ENCODE measurements at places on chromosomes 3 and 15. TPM values are rescaled to one million over a fixed set of nuclear protein-coding genes. Genes with fewer than 3 reads are reported as not detected.

DNA sequence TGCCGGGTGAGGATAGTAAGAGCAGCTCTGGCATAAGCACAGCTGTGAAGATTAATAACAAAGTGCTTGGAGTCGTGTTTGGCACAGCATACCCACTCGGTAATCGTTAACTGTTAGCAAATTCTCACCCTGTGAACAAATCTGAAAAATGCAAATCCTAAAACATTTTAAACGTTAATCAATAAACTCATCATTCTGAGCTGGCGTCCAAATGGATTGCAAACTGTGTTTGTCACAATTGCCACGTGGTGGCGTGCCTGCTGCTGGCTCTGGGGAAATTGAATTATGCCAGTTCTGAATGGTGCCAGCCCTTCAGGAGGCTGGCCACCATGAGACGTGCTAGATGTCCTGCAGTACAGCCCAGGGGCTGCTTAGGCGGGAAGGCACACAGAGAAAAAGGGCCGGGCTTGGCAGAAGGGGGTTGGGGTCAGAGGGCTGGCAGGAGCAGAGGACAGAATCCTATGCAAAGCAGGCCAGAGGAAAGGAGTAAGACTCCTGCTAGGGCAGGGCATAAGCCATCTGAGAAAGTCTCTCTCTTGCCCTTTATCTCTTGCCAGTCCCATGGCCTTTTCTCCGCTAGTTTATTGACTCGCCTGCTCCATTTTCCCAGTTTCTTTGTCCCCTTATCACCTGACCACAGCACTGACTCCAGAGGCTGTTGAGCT, 22.1 kb upstream of the POLG start:
- peaks cover 74% of the 10 kb centered on the region for H3K27me3 ChIP-seq
- no peaks in the 10 kb centered on the region for H3K36me3 ChIP-seq
- DNase-seq: no peak
- no peak overlapping the region for H3K4me3 ChIP-seq
- no peaks in the 10 kb centered on the region for H3K4me1 ChIP-seq
- H3K27ac ChIP-seq: no peak overlapping the region

- peaks cover 19% of the 10 kb centered on the region for H3K4me1 ChIP-seq
- H3K27me3 ChIP-seq: peaks cover 7% of the 10 kb centered on the region
- DNase-seq: no peak
- H3K27ac ChIP-seq: no peak overlapping the region
- peaks cover 15% of the 10 kb centered on the region for H3K36me3 ChIP-seq
- H3K4me3 ChIP-seq: no peak overlapping the region
Observed at GRCh38 chr15:70632491-70633102, 130.8 kb downstream of the UACA start.

- no peak for DNase-seq
- peaks cover 29% of the 10 kb centered on the region for H3K4me1 ChIP-seq
- H3K27ac ChIP-seq: peak overlapping the region; percentile 13
- no peaks in the 10 kb centered on the region for H3K27me3 ChIP-seq
Observed at GRCh38 chr15:92624401-92624991, 31.1 kb downstream of the FAM174B start.

The PLAAT1 gene
- total RNA-seq: not detected

DNA sequence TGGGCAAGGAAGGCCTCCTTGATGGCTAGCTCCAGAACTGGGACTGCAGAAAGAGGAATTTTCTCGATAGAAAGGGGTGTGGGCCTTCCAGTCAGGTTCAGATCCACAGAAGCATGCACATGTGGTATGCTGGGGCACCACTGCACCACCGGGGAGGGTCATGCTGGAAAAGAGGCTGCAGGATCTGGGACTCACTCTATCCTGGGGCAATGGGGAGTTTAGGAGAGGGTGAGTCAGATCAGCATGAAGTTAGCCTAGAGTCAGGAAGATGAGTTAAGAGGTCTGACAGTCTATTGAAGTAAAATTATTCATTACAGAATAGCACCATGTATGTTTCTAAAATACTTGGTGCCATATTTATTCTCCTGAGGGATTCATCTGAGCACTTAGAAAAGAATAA, 130.2 kb upstream of the TOPAZ1 start:
- H3K27ac ChIP-seq: no peak overlapping the region
- DNase-seq: peak; percentile 11
- peaks cover 2% of the 10 kb centered on the region for H3K27me3 ChIP-seq
- peaks cover 11% of the 10 kb centered on the region for H3K4me1 ChIP-seq
- no peak overlapping the region for H3K4me3 ChIP-seq
- H3K36me3 ChIP-seq: peaks cover 33% of the 10 kb centered on the region

DNA sequence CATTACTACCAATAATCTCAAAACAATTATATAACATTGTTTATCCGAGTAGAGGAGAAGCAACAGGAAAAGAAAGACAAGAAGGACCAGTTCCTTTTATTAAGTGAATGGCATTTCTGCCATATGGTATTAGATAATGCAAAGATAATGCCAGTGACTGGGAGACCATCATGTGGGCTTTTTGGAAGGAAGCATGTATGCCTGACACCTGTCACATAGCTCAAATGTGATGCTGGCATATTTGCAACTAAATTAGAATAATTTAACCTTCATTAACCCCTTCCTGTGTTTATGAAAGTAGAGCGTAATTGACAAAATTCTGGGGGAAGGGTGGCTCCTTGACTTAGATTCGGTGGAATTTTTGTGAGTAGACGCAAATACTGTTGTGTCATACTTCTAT, 733.0 kb downstream of the TUSC7 start:
- no peaks in the 10 kb centered on the region for H3K36me3 ChIP-seq
- H3K27ac ChIP-seq: no peak overlapping the region
- no peak for DNase-seq
- no peaks in the 10 kb centered on the region for H3K4me1 ChIP-seq
- H3K4me3 ChIP-seq: no peak overlapping the region
- peaks cover 1% of the 10 kb centered on the region for H3K27me3 ChIP-seq

DNA sequence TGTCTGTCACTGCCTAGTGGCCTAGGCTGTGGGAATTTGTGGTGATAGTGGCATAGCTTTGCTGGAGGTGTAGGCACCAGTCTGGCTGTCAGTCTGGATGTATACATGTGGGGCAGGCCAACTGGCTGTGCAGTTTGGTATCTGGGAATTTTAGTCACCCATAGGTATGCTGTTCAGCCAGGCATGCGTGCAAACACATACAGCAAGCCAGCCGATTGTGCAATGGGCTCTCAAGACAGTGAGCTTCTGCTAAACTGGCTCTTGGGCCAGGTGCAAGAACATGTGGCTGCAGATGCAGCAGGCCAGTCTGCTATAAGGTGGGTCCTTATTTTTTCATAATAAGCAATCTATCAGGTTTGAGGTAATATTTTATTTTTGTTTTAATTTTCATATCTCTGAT, 87.1 kb upstream of the PLSCR5 start:
- H3K4me3 ChIP-seq: no peak overlapping the region
- no peaks in the 10 kb centered on the region for H3K36me3 ChIP-seq
- no peaks in the 10 kb centered on the region for H3K27me3 ChIP-seq
- H3K27ac ChIP-seq: no peak overlapping the region

GRCh38 chr3:13610006-13610570, 61.2 kb downstream of the FBLN2 start:
- peaks cover 9% of the 10 kb centered on the region for H3K4me1 ChIP-seq
- peaks cover 36% of the 10 kb centered on the region for H3K36me3 ChIP-seq
- no peak overlapping the region for H3K27ac ChIP-seq
- no peak for DNase-seq

The MYO1E gene
- 120 TPM for total RNA-seq

The HTR3E gene
- total RNA-seq: not detected

DNA sequence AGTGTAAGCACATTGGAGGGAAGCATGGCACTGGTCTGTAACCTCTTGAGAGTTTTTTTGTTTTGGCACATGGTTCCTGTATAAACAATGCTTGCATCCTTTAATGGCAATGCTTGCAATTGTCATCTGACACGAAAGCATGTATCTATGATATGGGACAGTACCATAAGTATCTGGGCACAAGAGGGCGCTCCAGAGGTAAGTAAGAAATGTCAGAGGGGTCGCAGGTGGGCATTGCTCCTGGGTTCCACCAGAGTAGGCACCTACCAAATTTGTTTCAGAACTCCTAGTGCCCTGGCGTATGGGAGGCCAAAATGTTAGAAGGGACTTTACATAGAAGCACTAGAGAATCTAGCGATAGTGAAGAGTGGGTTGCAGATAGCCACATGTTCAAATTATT, 58.7 kb upstream of the BCHE start:
- H3K27ac ChIP-seq: no peak overlapping the region
- H3K36me3 ChIP-seq: no peaks in the 10 kb centered on the region
- no peaks in the 10 kb centered on the region for H3K27me3 ChIP-seq
- no peaks in the 10 kb centered on the region for H3K4me1 ChIP-seq
- no peak overlapping the region for H3K4me3 ChIP-seq
- DNase-seq: no peak

- H3K36me3 ChIP-seq: no peaks in the 10 kb centered on the region
- DNase-seq: no peak
- no peak overlapping the region for H3K27ac ChIP-seq
- H3K27me3 ChIP-seq: peaks cover 33% of the 10 kb centered on the region
Observed at GRCh38 chr15:69804786-69805185, 292.9 kb downstream of the TLE3 start.

DNA sequence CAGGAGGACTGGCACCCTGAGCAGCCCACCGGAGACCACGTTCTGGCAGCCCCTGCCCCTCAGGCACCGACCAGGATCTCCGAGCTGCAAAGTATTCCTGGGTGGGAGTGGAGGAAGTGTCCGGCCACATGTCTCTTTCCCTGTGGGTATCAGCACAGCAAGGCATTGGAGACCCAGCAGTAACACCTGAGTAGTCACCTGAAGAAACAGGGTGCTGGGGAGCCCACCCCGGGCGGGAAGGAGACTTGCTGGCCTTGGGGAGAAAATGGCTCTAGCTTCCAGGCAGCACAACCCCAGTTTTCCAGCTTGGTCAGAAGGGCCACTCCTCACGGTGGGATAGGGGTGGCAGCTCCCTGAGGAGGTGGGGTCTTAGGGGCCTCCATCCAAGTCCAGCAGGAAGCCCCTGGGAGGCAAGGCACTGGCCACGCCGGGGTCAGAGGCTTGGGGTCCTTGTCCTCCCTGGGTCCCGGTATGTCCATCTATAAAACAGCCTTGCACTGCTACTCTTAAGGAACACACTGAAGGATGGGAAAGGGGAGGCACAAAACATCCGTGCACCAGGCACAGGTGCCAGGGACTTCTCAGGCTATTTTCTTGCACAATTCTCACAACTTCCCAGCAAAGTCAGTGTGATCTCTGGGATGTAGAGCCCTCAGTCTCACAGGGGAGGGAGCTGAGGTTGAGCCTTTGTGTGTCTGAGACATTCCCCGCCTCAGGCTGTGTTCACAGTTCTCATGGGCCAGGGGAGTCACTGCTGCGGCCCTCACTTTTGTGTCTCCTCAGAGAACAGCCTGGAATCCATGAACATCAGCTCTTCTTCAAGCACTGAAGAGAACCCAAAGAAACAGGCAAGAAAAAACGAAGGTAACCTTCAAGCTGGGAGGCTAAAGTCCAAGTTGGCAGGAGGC, 11.9 kb downstream of the CFAP100 start:
- no peak overlapping the region for H3K4me3 ChIP-seq
- H3K4me1 ChIP-seq: no peaks in the 10 kb centered on the region
- no peak for DNase-seq
- peaks cover 65% of the 10 kb centered on the region for H3K27me3 ChIP-seq
- no peaks in the 10 kb centered on the region for H3K36me3 ChIP-seq
- no peak overlapping the region for H3K27ac ChIP-seq

The CCR5 gene
- not detected for total RNA-seq

DNA sequence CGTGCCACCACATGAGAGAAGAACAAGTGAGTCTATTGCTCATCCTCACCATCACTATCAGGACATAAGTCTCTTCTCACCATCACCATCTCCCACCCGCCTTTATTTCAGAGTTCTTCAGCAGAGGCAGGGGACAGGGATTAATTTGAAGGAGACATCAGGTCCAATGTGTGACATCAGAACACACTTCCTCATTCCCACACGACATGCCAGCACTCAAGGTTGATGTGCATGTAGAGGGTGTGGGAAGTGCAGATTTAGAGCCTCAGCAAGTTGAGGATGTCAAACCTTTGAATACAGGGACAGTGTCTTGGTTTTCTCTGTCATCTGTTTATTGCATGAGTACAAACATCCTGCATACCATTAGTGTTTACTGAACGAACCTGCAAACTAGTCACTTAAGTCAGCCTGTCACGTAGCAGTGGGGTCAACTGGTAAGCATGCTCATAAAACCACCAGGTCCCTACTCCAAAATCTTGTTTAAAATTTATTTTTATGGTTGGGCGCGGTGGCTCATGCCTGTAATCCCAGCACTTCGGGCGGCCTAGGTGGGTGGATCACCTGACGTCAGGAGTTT, 104.4 kb downstream of the MYLK start:
- H3K36me3 ChIP-seq: peaks cover 74% of the 10 kb centered on the region
- peaks cover 89% of the 10 kb centered on the region for H3K4me1 ChIP-seq
- H3K27me3 ChIP-seq: peaks cover 9% of the 10 kb centered on the region
- DNase-seq: no peak

GRCh38 chr3:188581792-188582191, 427.8 kb downstream of the LPP start:
- H3K4me1 ChIP-seq: peaks cover 19% of the 10 kb centered on the region
- no peak overlapping the region for H3K27ac ChIP-seq
- H3K4me3 ChIP-seq: no peak overlapping the region
- no peaks in the 10 kb centered on the region for H3K27me3 ChIP-seq

DNA sequence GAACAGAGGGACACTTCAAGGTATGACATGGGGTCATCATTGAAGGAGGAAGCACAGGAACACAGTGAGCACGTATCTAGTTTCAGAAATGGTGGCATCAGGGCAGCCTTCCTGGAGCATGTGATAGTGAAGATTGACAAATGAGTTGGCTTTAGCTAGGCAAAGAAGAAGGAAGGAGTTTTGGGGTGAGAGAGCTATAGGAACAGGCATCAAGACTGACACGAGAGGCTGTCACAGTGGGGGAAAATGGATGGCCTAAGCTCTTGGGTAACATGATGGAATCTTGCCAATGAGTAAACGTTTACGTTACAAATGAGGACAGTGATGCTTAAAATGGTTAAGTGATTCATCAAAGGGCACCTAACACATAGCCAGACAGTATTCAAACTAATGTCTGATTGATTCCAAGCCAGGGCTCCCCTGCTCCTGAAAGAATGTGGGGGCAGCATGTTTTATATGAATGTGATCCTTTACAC, 23.1 kb upstream of the GPR171 start:
- H3K4me1 ChIP-seq: peaks cover 42% of the 10 kb centered on the region
- DNase-seq: peak; percentile 85
- no peak overlapping the region for H3K27ac ChIP-seq
- H3K36me3 ChIP-seq: peaks cover 15% of the 10 kb centered on the region

- H3K4me1 ChIP-seq: peaks cover 10% of the 10 kb centered on the region
- no peak overlapping the region for H3K4me3 ChIP-seq
- H3K27me3 ChIP-seq: peaks cover 2% of the 10 kb centered on the region
- no peak for DNase-seq
- no peak overlapping the region for H3K27ac ChIP-seq
Observed at GRCh38 chr15:63991706-63992105, 54.6 kb downstream of the DAPK2 start.

GRCh38 chr3:119343719-119344118, 49.5 kb downstream of the ARHGAP31 start:
- no peak for DNase-seq
- no peak overlapping the region for H3K4me3 ChIP-seq
- no peak overlapping the region for H3K27ac ChIP-seq
- H3K36me3 ChIP-seq: no peaks in the 10 kb centered on the region
- H3K27me3 ChIP-seq: no peaks in the 10 kb centered on the region
- H3K4me1 ChIP-seq: peaks cover 8% of the 10 kb centered on the region

- H3K4me3 ChIP-seq: no peak overlapping the region
- peaks cover 5% of the 10 kb centered on the region for H3K36me3 ChIP-seq
- no peak for DNase-seq
Observed at GRCh38 chr3:140500473-140500872, 177.4 kb upstream of the TRIM42 start.

GRCh38 chr3:129592381-129593131, 13.9 kb downstream of the PLXND1 start:
- H3K4me3 ChIP-seq: no peak overlapping the region
- peaks cover 47% of the 10 kb centered on the region for H3K4me1 ChIP-seq
- peak overlapping the region; percentile 69 for H3K27ac ChIP-seq
- DNase-seq: no peak

- peaks cover 1% of the 10 kb centered on the region for H3K27me3 ChIP-seq
- H3K27ac ChIP-seq: no peak overlapping the region
- H3K4me1 ChIP-seq: peaks cover 3% of the 10 kb centered on the region
Observed at GRCh38 chr3:17062736-17063135, 178.0 kb downstream of the PLCL2 start.

All from HFFc6 (cell line).